ENCODE measurements at places on chromosomes 12 and 14. TPM values are rescaled to one million over a fixed set of nuclear protein-coding genes. Genes with fewer than 3 reads are reported as not detected.

RNU4-1 gene
- under 0.01 TPM for total RNA-seq

PLA2G1B gene
- total RNA-seq = not detected

VRTN gene
- not detected for total RNA-seq

CIROP gene
- total RNA-seq = not detected

CCDC177 gene
- not detected for total RNA-seq
